ENCODE measurements at places on chromosomes 7 and 10. TPM values are rescaled to one million over a fixed set of nuclear protein-coding genes. Genes with fewer than 3 reads are reported as not detected.

DNA sequence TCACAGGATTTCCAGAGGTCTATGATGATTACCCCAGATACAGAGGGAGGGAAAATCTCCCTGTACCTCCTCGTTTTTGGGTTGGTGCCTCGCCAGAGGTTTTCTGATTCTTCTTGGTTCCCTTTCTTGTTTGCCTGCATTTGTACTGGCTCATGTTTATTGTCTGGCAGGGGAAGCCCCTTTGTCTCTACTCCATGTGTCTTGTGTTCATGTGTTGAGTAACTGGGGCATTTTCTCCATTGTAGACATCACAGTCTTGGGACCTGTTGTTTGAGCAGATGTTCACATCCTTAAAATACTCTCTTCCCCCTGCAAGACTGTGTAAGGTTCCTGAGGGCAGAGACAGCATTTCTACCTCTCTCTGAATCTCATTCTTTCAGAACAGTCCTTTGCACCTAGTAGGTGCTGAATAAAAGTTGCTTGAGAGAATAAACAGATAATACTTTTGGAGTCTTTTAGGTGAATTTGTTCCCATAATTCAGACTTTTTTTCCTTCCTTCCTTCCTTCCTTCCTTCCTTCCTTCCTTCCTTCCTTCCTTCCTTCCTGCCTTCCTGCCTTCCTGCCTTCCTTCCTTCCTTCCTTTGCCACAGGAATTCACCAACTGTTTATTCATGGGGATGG, 25.1 kb downstream of the CDK14 start:
- H3K27ac ChIP-seq: no peak overlapping the region
- no peaks in the 10 kb centered on the region for H3K36me3 ChIP-seq
- no peak overlapping the region for H3K4me3 ChIP-seq
- no peak for DNase-seq
- no peaks in the 10 kb centered on the region for H3K27me3 ChIP-seq

- no peak overlapping the region for H3K27ac ChIP-seq
- H3K36me3 ChIP-seq: no peaks in the 10 kb centered on the region
- H3K4me3 ChIP-seq: peak overlapping the region; percentile 61
- no peak for DNase-seq
Observed at GRCh38 chr7:50069613-50070012, 23.4 kb downstream of the ZPBP start.

FBXL13 gene
- total RNA-seq: not detected

DNA sequence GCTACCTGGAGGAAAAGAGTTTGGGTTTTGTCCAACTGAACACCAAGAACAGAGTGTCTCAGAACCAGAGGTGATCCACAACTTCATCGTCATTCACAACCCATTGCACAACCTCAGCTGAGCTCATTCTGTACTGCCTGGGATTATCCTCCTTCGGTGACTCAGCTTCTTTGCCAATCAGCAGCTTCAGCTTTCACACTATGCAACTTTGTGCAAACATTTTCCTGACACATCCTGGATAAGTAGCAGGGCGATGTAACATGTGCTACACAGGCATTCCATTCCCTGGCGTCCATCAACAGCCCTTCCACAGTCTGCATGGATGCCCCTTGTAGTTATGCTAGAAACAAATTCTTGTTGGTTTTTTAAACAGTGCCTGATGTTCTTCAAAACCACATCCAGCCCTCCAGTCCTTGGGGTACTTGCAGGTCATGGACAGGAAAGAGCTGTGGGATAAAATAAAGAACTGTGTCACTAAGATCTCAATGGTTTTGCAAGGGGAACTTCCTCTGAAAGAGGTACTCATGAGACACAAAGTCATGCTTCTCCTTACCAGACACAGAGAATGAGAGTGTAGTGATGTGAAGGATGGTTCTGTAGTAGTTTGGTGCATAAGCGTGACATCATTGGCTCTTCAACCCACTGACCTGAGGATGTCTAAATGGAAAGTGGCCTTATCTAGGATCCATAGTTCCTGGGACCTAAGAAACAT, 478.5 kb downstream of the KIF20B start:
- no peaks in the 10 kb centered on the region for H3K4me1 ChIP-seq
- no peaks in the 10 kb centered on the region for H3K36me3 ChIP-seq
- H3K4me3 ChIP-seq: no peak overlapping the region
- no peak overlapping the region for H3K27ac ChIP-seq
- no peak for DNase-seq

PRKCQ gene
- 25.8 TPM for total RNA-seq

- H3K4me1 ChIP-seq: no peaks in the 10 kb centered on the region
- DNase-seq: no peak
- H3K4me3 ChIP-seq: no peak overlapping the region
- no peaks in the 10 kb centered on the region for H3K27me3 ChIP-seq
- H3K27ac ChIP-seq: no peak overlapping the region
Observed at GRCh38 chr10:43983405-43983804, 334.7 kb upstream of the ZNF32 start.

SFXN3 gene
- 9.5 TPM for total RNA-seq

CHST3 gene
- 11.5 TPM for total RNA-seq

ADRA2A gene
- total RNA-seq: 0.19 TPM

DNA sequence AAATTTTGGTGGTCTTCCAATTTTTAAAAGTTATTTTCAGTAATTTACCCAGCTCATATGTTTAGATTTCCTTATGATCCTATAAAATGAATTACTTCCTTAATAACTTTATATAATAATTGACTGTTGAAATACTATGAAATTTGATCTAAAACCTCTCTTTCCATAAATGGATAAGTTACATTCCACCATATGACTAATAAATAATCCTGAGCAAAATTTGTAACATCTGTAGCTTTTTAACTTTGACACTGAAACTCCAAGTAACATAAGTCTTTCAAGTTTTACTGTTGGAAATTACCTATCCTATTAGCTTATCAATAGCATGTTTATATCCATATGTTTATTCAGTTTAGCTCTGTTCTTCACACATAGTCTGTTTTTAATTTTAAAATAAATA, 85.3 kb downstream of the HECTD2 start:
- H3K27me3 ChIP-seq: no peaks in the 10 kb centered on the region
- peaks cover 17% of the 10 kb centered on the region for H3K36me3 ChIP-seq
- H3K27ac ChIP-seq: no peak overlapping the region
- H3K4me1 ChIP-seq: no peaks in the 10 kb centered on the region

- no peaks in the 10 kb centered on the region for H3K4me1 ChIP-seq
- no peaks in the 10 kb centered on the region for H3K36me3 ChIP-seq
- DNase-seq: no peak
- H3K27ac ChIP-seq: no peak overlapping the region
- no peaks in the 10 kb centered on the region for H3K27me3 ChIP-seq
- no peak overlapping the region for H3K4me3 ChIP-seq
Observed at GRCh38 chr7:145978769-145979168, 137.8 kb upstream of the CNTNAP2 start.

- H3K27me3 ChIP-seq: no peaks in the 10 kb centered on the region
- H3K4me1 ChIP-seq: peaks cover 48% of the 10 kb centered on the region
- H3K36me3 ChIP-seq: peaks cover 28% of the 10 kb centered on the region
- H3K27ac ChIP-seq: peak overlapping the region; percentile 98
- DNase-seq: no peak
Observed at GRCh38 chr7:112453505-112454171, 3.4 kb downstream of the IFRD1 start.

PSTK gene
- total RNA-seq: 3.8 TPM

- H3K27ac ChIP-seq: peak overlapping the region; percentile 99
- no peak for DNase-seq
- peak overlapping the region; percentile 96 for H3K4me3 ChIP-seq
- no peaks in the 10 kb centered on the region for H3K36me3 ChIP-seq
Observed at GRCh38 chr7:75915416-75916156, 631 bp downstream of the POR start.

- H3K27ac ChIP-seq: no peak overlapping the region
- no peaks in the 10 kb centered on the region for H3K4me1 ChIP-seq
- no peaks in the 10 kb centered on the region for H3K36me3 ChIP-seq
- no peak overlapping the region for H3K4me3 ChIP-seq
Observed at GRCh38 chr10:16856092-16856491, 38.9 kb upstream of the RSU1 start.

STEAP4 gene
- total RNA-seq: 24.5 TPM

DNA sequence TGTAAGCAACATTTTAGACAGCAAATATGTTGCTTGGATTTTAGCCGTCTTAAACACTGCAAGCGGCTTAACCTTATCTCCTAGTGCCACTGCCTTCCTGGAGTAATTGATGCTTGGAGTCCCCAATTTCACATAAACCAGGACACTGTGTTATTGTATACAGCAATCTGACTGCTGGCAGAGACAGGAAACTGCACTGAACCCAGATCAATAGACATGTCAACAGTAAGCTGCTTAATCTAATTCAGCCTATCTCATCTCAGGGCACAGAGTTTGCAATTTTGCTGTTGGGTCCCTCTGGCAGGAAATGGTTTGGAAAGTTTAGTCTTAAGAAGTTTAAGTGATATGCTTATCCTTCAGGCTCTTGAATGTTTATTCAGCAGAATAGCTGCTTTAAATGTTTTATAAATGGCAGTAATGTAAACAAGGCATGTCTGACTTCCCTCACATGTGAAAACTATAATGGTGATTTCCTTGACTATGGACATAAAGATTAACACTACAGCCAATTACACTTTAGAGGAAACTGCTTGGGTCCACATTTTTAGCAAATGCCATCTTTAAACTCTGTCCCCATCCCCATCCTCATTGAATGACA, 598.6 kb downstream of the PARD3 start:
- no peak overlapping the region for H3K27ac ChIP-seq
- no peak for DNase-seq
- H3K36me3 ChIP-seq: no peaks in the 10 kb centered on the region
- no peaks in the 10 kb centered on the region for H3K4me1 ChIP-seq
- no peak overlapping the region for H3K4me3 ChIP-seq

DNA sequence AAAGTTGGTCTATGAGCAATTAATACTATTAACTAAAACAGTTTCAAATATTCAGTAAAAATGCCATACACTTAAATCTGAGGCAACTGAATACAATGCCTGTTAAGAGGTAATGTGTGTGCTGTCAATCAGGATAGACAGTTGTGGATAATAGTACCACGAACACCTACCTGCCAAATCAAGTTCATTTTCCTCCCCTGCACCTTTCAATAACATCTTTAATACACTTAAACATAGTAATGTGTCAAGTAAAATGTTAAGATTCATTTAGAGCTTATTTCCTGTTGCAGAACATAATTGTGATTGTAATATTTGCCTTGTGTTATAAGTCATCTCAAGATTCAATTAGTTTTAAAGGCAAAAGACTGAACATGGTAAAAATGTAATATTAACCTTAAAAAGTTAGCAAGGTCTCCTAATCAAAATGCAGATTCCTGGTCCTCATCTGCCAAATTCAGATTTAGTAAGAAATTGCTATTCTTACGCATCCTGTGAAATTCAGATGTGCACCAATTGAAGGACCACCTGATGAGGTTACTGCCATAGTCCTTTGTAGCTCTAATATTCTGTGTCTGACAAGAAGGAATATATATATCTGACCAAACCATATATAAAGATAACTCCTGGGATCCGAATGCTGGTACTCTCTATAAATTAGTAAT, 37.1 kb downstream of the COL1A2 start:
- no peaks in the 10 kb centered on the region for H3K36me3 ChIP-seq
- no peaks in the 10 kb centered on the region for H3K4me1 ChIP-seq
- H3K27me3 ChIP-seq: no peaks in the 10 kb centered on the region
- no peak overlapping the region for H3K4me3 ChIP-seq
- no peak overlapping the region for H3K27ac ChIP-seq
- DNase-seq: no peak

Measured in gastrocnemius medialis (tissue), 4 donors.